ENCODE measurements at places on chromosomes 13 and 19.

GRCh38 chr19:34181111-34181864 lies 9.0 kb downstream of the LSM14A start:
- no peak for DNase-seq

DNA sequence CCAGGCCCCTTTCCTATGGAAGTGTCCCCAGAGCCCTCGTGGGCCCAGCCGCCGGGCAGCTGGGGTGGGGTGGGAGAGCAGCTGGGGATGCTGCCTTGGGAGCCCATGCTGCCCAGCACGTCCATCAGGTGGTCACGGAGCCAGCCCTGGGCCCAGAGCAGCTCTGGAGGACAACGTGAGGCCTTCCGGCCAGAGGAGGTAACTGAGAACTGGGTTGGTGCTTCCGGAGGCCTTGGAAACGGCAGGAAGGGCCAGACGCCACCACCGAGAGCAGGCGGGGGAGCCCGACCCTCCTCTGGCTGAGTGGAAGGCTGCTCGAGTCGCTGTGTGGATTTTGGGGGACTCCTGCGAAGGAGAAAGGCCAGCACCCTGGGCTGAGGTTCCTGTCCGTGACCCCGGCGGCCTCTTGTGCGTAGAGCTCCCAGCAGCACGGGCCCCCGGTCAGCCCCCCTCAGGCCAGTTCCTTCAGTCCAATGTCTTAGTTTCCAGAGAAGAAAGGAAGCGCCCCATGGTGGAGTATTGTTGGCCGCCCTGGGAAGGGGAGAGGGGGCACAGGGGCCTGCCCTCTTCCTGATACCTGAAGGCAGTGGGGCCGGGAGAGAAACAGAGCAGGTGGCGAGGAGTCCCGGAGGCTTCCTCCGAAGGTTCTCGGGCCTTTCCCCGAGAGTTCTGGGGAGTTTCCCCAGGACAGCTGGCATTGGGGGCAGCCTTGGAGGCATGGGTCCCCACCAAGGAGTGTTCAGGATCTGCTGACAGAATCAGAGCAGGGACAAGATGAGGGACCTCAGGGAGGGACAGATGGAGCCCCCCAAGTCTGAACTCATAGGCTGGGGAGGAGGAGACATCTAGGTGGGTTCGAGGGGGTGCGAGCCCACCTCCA lies 68.8 kb downstream of the MLLT1 start:
- DNase-seq: no peak

DNA sequence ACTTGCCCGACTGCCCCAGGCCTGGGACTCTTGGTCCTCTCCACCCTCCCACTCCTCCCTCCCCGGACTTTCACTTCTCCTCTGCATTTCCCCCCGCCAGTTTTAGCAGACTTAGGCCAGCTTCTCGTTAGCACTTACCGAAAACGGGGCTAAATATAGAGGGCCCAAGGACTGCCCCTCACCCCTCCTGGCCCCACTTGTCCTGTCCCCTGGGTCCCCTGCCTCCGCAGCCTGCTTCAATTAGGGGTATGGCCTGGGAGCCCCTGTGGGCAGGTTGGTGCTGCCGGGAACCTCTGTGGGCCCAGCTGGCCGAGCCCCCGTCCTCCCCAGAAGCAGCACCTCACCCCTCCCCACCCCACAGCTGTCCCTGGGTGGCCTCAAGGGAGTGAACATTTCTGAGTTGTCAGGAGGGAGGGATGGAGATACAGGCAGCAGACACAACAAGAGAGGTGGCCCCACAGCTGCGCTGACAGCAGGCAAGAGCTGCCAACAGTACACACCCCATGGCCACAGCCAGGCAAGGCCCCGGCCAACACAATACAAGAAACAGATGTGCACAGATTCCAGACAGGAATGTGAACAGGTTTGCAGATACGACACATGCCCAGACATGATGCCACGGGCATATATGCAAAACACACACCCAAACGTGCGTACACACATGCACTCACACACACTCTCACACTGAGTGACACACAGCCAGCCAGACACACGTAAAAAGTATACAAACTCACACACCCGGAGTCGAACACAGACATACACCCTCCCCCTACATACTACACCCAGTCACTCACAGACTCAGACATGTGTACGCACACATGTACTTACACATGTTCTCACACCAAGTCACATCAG lies 2.6 kb downstream of the POU2F2 start:
- DNase-seq: no peak

DNA sequence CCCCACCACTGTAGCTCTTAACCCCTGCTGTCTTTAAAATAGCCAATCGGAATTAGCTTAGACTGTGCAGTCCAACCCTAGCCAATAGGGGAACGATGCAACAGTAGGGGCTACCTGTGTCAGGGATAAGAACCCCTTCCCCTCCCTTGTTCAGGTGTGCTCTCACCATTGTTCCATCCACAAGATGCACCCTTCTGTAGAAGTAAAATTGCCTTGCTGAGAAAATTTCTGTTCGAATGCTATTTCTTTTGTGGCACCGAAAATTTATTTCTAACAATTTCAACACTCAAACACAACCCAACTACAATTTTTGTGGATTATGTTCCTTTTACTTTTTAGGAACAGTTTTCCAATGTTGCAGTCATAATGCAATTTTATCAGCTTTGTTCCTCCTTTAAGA lies 3.6 kb upstream of the ZNF583 start:
- DNase-seq: no peak

DNA sequence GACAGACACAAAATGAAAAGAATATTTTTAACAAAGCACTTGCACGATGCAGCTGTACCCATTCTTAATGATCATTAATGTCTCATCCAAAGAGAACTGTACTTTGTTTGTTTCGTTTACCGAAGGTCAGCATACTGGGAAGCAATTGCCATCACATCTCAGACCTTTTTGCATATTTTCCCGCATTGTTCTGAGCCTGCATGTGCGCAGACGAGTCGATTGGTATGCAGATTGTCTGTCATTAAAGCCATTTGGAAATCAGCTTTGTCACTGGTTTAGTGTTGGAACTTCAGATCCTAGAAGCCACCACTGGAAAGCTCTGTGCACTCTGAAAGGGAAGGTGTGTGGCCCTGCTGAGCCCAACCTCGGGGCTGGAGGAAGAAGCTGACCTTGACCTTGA lies 15.6 kb downstream of the SPACA7 start:
- DNase-seq: no peak

DNA sequence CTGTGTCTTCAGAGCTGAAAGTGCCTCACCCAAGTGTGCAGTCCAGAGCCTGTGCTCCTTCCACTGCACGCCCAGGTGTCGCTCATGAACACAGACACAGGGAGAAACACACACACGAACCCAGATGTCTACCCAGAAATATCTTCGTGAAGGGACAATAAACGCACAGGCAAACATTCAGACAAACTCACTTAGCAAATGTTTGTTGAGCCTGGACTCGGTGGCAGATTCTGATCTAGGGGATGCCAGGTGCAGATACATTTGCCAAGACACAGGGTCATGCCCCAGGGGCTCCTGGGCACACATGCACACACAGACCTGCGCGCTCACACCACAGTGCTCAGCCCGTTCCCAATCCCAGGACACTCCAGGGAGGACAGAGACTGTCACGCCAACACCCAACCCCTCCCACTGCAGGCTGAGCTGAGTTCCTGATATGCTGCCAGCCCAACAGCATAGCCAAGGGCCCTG lies 31.9 kb downstream of the SCGB2B2 start:
- DNase-seq: no peak

DNA sequence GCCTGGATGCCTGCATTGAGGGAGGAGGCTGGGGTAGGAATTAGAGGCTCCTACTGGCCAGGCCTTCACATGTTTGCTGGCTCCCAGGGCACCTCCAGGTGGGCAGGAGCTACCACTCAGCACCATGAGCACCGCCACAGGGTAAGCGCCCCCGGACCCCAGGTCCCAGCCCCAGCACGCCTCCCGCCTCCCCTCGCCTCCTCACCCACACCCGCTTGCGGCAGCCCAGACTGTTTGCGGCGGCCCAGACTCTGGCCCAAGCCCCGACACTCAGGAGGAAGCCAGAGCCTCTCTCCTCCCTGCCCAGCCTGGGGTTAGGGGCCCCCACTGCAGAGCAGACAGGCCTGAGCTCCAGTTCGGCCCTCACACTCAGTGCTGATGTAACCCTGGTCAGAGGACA lies 652 bp downstream of the EPS8L1 start:
- no peak for DNase-seq

DNA sequence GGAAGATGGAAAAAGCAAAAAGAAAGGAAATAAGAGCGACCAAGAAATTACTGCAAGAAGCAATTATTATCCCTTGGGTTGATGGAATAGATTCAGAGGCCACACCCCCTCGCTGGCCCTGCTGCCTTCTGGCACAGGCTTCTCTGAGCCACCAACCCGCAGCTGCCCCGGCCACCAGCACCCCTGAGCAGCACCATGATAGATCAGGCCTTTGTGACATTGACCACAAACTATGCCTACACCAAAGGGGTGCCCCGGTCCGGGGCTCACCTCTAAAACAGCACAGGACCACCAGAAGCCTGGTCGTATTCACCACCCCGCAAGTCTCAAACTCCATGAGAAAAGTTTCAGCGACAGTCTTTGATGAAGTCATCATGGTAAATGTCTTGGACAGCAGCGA lies 1059.3 kb downstream of the SLITRK1 start:
- DNase-seq: no peak

DNA sequence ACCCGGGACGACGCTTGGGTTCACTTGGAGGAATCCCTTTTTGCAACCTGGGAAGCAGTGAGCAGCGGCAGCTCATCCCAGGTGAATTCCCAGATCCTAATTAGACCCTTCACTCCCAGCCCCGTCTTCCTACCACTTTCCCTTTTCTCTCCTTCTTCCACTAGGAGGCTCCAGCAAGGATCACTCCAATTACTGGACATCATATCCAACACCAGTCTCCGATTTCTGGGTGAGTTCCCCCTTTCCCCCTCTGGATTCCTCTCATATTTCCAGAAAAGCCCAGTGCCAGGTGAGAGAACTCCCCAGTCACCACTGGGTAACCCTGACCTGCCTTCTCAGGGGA lies 17.1 kb upstream of the ZSCAN4 start:
- DNase-seq: no peak

- no peak for DNase-seq
Observed at GRCh38 chr19:7230826-7231225, 63.4 kb downstream of the INSR start.

DNA sequence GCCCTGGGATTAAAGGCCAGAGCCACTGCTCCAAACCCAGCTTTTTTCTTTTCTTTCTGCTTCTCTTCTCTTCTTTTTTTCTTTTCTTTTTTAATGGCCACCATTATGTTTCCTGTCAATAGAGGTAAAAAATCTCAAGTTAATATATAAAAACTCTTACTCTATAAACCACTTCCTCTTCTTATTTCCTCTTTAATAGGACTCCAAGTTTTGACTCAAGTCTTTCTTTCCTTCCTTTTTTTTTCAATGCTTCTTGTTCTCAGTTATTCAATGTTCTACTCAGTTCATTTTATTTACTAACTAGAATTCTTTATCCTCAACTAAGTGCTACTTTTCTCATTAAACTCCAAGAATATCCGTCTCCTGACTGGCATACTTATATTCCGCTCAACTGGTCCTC lies 27.1 kb upstream of the MYCBP2 start:
- no peak for DNase-seq

- no peak for DNase-seq
Observed at GRCh38 chr13:24313439-24313838, 4.1 kb downstream of the C1QTNF9 start.

- DNase-seq: no peak
Observed at GRCh38 chr13:43057653-43058317, 34.4 kb downstream of the DNAJC15 start.

- DNase-seq: no peak
Observed at GRCh38 chr13:31031482-31031881, 99.0 kb downstream of the TEX26 start.

GRCh38 chr13:102935896-102936321 lies 90.1 kb downstream of the ERCC5 start:
- no peak for DNase-seq

DNA sequence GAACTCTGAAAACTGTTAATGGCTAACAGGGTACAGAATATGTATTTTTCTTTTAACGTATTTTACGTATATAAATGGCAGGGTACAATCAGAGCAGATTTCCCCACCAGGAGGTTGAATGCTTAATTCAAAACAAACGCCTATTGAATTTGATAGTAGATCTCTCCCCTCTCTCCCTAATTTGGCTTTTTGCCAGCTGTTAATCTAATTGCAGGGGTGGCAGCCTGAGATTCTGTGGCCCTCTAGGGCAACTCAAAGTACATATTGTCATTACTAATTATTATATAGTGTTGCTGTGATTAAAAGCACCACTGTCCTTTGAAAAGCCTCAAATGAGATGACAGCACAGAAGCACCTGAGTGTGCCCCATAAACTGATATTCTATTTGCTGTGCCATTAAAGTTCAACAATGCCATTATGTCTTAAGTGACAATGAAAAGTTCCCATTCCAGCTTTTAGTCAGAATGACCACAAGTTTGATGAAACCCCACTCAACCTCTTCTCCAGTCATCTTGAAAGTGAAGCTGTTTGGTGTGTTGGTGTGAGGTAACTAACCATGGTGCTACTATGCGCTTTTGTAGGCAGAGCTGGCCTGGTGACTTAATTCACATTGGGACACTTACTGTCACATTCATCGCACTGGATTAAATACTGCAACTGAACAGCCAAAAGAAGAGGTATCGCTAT lies 351.4 kb downstream of the KCNRG start:
- no peak for DNase-seq

GRCh38 chr13:52615812-52616211 lies 26.4 kb upstream of the HNRNPA1L2 start:
- DNase-seq: no peak

DNA sequence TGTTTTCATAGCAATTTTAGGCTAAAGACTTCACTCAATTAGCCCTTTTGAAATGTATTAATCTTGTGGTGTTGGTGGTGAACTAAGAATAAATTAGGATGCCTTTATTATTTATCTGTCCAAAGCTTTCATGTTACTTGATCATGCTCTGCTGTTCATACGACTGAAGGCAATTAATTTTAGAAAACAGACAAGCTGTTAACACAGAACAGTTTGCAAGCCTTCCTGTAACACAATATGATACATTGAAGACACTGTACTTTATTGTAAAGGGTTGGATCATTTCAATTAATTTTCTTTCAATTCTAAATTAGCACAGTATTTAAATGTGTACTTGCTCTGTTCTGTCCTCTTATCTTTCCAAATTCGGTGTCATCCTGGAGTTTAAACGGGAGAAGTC lies 794.3 kb upstream of the MIR17HG start:
- DNase-seq: no peak

DNA sequence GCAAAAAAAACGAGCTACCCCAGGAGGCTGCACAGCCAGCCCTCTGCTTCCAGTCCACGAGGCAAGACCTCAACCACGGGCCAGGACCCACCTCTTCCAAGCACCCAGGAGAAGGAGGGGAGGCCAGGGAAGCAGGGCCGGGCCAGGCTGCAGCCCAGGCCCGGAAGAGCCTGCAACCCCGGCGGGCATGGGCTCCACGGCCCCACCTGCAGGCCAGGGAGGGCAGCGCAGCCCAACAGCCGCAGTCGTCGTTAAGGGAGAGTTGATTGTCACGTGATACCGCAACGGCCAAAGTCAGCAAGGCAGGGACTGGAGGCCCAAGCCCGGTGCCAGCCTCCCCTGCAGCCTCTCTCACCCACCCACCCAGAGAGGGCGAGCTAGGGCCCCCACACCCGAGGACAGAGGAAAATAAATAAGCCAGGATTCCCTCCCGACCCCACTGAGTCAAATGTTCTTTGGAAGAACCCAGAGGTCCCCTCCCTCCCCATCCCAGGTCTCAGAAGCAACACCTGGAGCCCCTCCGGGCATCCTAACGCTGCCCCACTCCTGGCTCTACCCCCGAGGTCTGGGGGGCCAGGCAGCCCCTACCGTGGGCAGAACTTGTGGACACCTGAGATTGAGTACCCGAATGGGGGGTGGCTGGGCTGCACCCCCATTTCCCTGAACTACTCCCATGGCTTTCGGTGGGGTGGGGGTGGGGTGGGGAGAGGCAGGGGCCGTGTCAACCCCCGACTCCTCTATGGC lies 5.2 kb upstream of the REXO1 start:
- no peak for DNase-seq
